ENCODE measurements at places on chromosomes 3 and 15.

DNA sequence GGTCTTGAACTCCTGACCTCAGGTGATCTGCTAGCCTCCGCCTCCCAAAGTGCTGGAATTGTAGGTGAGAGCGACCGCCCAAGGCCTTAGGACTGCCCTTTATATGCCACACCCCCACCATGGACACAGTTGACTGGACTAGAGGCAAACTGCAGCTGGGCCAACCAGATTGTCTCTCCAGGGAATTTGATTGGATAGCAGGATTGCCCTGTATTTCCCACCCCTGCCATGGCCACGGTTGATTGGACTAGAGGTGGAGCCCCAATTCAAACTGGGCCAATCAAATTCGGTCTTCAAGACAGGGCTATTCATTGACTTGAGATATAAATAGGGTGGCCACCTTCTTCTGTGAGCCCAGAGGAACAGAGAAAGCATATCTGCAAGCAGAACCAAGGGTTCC, 6.9 kb upstream of the CLPX start:
- peak; percentile 41 for DNase-seq

GRCh38 chr15:66737243-66738010, 35.4 kb downstream of the SMAD6 start:
- no peak for DNase-seq

- no peak for DNase-seq
Observed at GRCh38 chr15:50751394-50751793, 14.1 kb downstream of the SPPL2A start.

- peak; percentile 2 for DNase-seq
Observed at GRCh38 chr15:70974004-70974832, 81.6 kb downstream of the LRRC49 start.

DNA sequence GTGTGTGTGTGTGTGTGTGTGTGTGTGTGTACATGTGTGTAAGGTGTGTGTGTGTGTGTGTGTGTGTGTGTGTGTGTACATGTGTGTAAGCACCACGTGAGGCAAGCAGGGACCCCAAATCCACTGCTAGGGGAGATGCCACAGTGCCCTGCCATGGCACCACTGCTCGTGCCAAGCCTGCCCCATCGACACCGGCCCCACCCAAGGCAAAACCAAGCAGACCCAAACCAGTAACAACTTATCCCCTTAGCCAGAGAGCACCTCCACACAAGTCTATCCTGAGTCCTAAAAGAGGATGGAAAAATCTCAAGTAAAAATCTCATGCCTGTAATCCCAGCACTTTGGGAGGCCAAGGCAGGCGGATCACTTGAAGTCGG, 45.1 kb downstream of the BDH1 start:
- no peak for DNase-seq

- DNase-seq = no peak
Observed at GRCh38 chr15:25700916-25701315, 162.2 kb downstream of the ATP10A start.

DNA sequence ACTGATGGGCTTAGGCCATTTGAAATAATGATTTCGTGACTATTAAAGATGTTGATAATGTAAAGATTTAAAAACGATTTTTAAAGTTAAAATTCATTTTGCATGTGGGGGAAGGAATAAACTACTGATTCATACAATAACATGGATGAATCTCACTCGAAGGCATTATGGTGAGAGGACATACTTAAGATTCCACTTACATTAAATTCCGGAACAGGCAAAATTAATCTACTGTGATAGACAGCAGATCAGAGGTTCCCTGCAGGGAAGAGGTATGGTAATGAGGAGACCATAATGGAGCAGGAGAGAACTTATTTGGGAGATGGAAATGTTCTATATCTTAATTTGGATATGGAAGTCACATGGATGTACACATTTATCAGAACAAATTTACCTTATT, 28.4 kb upstream of the RAB6B start:
- DNase-seq = no peak

GRCh38 chr3:110181226-110181625, 843.9 kb upstream of the DPPA4 start:
- DNase-seq = no peak

GRCh38 chr15:43258781-43259180, 7.9 kb downstream of the TGM5 start:
- no peak for DNase-seq

DNA sequence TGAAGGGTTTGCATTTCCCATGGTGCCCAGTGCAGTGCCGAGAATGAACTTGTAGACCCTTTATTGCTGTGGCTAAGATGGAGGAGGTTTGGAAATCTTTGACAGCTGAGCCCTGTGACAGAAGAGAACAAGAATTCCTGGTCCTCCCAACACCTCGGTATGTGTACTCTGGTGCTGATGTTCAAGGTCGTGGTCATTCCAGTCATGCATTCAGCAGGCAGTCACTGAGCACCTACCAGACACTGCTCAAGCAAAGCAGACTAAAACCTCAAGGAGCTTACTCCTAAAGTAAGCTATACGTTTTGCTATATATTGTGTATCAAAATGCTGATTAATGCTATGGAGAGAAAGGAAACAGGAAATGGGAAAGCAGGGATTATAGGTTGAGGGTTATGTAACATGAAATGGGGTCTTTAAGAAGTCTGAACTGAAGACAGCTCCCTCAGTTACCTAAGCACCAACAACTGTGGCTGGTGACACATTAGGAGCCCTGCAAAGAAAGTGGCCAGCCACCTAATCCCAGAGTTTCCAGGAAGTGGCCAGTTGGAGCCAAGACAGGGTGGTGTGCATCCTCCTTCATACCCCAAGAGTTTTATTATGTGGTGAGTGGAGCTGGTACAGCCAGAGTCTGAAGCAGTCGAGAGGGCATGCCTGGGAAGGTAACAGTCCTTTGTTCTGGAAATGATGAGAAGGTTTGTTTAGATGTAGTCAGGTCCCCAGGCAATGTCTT, 65.0 kb downstream of the CCNL1 start:
- DNase-seq = no peak

DNA sequence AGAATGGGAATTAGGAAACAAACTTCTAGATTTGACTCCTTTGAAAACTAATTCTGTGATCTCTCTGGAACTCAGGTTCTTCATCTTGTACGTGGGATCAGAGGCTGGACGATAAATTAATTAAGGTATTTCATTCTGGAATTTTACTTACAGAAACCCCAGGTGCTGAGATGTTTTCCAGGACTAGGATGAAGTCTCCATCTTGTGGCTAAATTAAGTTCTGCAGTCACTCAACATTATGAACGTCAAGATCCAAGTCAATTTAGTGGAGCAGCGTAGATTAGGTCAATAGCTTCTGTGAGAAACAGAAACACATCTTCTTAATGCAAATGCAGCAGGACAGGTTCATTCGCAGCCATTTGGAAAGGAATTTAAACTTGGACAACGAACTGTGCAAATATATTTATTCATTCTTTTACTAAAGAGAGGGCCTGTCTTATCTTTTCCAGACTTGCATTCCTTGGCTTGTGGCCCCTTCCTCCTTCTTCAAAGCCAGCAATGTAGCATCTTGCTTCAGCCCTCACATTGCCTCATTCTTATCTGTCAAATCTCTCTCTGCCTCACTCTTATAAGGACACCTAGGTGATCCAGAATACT, 26.7 kb upstream of the TMC3 start:
- peak; percentile 22 for DNase-seq

GRCh38 chr3:184320104-184320445, 5.7 kb downstream of the EIF4G1 start:
- peak; percentile 55 for DNase-seq

DNA sequence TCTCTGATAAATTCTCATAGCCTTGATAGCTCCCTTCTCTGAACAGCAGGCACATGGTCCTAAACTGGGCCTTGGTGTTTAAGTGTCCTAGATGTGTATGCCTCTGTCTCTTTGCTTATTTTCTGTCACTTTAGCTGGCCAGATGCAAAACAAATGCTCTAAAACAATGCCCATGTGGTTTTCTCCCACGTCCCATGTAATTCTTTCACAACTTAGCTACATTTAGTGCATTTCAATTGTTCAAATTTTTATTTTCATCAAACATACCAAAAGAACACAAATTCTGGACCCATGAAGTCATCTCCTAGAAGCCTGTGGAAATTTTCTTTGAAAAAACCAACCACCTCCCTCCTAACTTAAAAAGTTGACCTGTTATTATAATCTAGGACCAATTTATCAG, 491.3 kb upstream of the AGTR1 start:
- DNase-seq = no peak

DNA sequence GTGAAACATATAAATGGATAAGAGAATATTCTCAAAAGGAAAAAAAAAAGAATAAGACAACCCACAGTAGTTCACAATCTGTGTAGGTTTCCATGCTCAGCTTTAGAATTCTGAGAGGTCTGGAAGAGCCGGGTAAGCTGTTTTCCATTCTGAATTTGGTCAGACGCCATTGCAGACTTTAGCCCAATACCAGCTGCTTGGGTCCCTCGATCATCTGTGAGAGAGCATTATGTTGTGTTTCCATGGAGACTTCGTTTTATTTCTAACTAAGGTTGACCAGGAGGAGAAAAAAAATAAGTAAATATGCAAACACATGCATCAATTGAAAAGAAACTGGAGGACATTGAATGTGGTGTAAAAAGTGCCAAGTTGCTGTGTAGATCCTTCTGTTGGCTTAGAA, 25.5 kb downstream of the KCNAB1 start:
- no peak for DNase-seq

GRCh38 chr3:24385012-24385615, 109.5 kb downstream of the THRB start:
- DNase-seq = peak; percentile 42

- DNase-seq = no peak
Observed at GRCh38 chr3:123070510-123070909, 3.7 kb downstream of the PDIA5 start.

- DNase-seq = no peak
Observed at GRCh38 chr15:41104234-41104633, 11.8 kb downstream of the INO80 start.

DNA sequence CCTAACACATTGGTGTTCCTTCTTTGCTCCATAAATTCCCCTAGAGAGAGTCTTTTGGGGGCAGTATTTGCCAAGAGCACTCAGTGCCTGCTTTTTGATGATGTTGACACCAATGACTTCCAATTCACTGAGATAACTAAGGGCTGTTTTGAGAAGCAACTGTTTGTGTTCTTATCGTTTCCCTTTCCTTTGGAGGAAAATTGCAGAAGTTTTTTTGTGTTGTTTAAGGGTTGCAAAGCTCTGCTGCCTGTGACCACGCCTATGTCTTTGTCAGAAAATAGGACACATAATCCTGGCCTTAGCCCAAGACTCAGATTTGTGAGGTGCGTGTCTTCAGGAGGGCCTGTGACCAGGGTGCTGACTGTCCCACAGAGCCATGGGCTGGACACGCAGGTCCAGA, 99.6 kb downstream of the FAM43A start:
- DNase-seq = no peak

DNA sequence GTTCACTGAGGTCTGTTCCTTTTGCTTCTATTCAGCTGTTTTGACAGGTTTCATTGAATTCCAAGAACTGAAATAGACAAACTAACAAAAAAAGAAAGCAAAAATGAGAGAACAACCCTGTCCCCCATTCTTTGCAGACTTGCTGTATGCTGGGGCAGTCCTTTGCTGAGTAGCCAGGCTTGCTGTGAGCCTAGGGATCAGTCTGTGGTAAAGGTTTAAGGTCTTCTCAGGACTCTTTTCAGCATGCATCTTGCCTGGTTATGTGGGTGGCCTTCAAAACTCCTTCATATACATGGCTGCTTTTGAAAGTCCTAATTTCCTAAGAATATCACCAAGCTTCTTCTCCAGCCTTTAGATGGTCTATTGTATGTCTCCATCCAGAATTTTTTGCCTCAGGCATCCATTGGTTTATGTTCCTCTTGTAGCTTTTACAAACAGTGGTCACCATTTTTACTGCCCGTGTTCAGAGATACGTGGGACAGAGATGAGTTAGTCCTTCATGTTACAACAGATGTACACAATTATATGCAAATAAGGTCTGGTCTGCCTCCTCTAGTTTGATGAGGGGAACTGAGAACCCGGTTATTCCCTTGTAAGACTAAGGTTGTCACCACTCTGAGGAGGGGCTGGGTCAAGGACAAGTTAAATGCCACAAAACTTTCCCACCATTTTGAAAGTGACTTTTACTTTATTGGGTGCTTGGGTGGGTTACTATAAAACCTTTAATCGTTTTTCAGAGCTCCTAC, 41.4 kb downstream of the SACM1L start:
- no peak for DNase-seq

DNA sequence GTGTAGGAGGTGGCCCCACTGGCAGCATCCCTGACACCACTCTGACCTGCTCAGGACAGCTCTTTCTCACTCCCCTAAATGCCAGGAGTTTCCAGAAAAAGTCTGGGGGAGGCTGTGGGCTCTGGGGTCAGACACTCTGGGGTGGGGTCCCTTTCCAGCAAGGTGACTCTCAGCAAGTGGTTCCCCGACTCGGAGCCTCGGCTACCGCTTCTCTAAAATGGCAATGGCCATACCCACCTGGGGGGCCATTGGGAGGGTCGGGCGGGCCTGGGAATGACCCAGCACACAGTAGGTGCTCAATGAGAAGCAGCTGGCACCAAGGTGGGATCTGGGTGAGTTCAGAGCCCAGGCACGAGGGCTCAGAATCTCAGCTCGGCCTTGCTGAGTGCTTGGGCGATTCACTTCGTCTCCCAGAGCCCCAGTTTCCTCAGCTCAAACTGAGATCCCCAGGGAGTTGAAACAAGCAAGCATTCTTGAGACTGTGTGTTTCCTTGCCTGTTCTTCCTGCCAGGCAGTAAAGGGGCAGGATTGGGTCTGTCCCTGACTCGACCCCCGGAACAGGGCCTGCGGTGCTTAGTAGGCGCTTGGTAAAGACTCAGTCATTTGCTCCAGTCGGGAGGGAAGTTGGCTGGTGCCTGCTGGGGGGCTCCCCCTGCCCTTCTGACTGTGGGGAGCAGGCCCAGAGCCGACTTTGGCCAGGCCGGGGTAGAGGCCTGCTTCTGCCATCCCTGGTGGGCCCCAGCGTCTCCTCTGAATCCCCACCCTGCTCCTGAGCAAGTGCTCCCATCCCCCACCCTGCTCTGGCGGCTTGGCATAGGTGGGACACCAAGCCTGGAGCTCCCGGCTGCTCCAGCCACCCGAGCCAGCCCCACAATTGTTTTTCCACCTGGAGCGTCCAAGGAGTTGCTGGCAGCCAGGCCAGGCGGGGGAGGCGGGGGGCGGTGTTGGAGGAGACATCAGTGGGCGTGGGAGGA, 32.9 kb upstream of the FBLN2 start:
- DNase-seq = no peak

All from NCI-H69 (cell line).